ENCODE measurements at places on chromosomes 11 and 22. TPM values are rescaled to one million over a fixed set of nuclear protein-coding genes. Genes with fewer than 3 reads are reported as not detected.

Gene ARHGAP20
- 2.1 TPM for total RNA-seq

GRCh38 chr11:67483831-67484665 lies 1.2 kb downstream of the AIP start:
- no peaks in the 10 kb centered on the region for H3K27me3 ChIP-seq
- no peak overlapping the region for H3K4me3 ChIP-seq
- H3K36me3 ChIP-seq, result no peaks in the 10 kb centered on the region
- no peak overlapping the region for H3K27ac ChIP-seq
- H3K4me1 ChIP-seq, result peaks cover 9% of the 10 kb centered on the region

DNA sequence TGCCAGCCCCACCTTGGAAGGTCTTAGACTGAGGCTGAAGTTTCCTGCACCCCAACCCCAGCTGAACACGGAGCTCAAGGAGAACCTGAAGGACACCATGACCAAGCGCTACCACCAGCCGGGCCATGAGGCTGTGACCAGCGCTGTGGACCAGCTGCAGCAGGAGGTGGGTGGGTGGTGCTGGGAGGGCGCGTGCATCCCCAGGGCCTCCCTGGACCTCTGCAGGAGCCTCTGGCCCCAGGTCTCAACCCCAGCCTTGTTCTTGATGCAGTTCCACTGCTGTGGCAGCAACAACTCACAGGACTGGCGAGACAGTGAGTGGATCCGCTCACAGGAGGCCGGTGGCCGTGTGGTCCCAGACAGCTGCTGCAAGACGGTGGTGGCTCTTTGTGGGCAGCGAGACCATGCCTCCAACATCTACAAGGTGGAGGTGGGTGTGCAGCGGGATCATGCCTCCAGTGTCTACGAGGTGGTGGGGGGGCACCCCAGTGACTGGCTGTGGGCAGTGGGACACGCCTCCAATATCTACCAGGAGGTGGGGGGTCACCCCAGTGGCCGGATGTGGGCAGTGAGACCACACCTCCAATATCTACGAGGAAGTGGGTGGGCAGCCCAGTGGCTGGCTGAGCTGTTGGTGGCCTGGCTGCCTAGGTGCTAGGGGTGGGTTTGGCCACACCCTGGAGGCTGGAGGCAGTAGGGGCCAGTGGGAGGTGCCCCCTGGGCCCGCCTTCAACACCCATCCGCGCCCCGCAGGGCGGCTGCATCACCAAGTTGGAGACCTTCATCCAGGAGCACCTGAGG lies 4.6 kb downstream of the CD151 start:
- no peak overlapping the region for H3K27ac ChIP-seq
- no peaks in the 10 kb centered on the region for H3K27me3 ChIP-seq
- DNase-seq, result no peak

- no peak for DNase-seq
- no peak overlapping the region for H3K4me3 ChIP-seq
- H3K27me3 ChIP-seq, result no peaks in the 10 kb centered on the region
- no peaks in the 10 kb centered on the region for H3K36me3 ChIP-seq
Observed at GRCh38 chr11:5929571-5930368, 12.3 kb upstream of the OR56A3 start.

DNA sequence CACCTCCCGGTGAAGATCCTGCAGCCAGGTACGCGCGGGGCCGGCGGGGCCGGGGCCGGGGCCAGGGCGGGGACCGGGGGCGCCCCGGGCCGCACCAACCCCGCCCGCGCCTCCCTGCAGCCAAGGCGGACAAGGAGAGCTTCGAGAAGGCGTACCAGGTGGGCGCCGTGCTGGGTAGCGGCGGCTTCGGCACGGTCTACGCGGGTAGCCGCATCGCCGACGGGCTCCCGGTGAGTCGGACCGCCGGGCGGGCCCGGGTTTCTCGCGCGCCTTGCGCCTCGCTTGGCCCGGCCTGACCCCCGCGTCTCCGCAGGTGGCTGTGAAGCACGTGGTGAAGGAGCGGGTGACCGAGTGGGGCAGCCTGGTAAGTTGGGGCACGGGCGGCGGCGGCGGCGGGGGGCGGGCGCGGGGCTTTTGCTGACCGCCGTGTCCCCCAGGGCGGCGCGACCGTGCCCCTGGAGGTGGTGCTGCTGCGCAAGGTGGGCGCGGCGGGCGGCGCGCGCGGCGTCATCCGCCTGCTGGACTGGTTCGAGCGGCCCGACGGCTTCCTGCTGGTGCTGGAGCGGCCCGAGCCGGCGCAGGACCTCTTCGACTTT lies 531 bp downstream of the PIM3 start:
- peaks cover 10% of the 10 kb centered on the region for H3K4me1 ChIP-seq
- H3K27me3 ChIP-seq, result no peaks in the 10 kb centered on the region
- peak overlapping the region; percentile 82 for H3K4me3 ChIP-seq

All from ovary (tissue), 10 donors.